ENCODE measurements at places on chromosomes 16 and 17.

DNA sequence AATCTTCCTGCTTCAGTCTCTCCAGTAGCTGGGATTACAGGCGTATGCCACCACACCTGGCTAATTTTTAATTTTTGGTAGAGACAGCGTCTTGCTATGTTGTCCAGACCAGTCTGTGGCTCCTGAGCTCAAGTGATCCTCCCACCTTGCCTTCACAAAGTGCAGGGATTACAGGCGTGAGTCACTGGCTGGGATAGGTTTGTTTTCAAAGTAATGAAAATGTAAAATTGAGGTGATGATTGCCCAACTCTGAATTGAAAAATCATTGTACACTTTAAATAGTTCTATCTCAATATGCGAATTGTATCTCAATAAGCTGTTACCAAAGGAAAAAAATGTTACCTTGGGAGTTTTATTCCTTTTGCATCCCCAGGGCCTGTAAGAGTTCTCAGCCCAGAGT is 1.2 kb upstream of the AMFR start:
- DNase-seq, result no peak

GRCh38 chr17:38751144-38751807 is 1.3 kb upstream of the PSMB3 start:
- DNase-seq, result peak; percentile 6

DNA sequence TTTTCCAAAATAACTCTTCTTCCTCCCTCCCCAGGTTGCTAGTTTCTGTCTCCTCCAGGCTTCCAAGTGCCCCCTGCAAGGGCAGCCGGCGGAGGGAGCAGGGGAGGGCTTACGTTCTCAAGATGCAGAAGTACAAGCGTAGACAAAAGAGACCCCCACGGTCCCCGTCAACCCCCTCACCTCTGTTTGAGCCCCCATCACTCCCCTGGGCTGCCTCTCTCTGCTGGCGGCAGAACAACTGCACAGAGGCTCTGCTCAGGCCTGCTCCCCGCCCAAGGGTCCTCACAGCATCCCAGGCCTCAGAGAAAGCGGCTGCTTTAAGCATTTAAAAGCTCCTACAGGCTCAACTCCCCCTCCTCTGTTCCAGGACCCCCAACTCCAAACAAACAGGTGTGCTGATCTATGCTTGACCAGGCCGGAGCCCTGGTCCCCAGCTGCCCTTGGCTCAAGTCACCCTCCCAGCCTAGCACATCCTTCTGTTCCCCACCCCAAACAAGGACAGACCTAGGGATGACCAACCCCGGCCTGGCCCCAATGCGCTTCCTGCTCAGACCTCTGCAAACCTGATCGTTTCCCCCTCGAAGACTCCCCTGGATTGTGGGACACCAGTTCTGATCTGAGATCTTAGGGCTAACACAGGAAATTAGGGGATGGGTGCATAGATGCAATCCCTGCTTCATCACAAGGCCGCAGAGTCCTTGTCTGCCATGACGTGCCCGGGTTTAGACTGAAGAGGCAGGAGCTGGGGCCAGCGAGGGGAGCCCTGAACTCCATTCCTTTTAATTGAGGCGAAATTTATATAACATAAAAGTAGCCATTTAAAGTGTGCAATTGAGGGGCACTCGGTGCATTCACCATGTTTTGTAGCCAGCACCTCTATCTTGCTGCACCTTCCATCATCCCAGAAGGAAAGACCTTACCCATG is 17.2 kb upstream of the RBFOX3 start:
- DNase-seq, result no peak

- DNase-seq, result no peak
Observed at GRCh38 chr16:2715519-2715918, 4.5 kb downstream of the PRSS27 start.

DNA sequence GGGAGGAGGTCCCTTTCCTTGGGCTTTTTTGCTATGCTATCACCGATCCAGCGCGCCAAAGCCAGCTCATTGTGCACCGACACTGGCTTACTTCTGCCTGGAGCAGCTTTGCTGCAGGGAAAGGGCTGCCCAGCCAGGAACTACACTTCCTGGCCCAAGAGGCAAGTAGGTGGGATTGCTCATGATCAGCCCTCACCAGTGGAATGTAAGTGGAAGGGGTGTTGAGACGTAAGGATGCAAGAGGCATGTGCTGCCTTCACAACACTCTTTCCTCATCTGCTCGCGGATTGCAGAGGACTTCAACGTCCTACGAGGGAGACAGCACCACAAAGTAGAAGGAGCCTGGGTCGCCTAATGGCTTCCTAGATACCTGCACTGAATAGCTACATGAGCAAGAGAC is 104.3 kb upstream of the FOXF1 start:
- no peak for DNase-seq

DNA sequence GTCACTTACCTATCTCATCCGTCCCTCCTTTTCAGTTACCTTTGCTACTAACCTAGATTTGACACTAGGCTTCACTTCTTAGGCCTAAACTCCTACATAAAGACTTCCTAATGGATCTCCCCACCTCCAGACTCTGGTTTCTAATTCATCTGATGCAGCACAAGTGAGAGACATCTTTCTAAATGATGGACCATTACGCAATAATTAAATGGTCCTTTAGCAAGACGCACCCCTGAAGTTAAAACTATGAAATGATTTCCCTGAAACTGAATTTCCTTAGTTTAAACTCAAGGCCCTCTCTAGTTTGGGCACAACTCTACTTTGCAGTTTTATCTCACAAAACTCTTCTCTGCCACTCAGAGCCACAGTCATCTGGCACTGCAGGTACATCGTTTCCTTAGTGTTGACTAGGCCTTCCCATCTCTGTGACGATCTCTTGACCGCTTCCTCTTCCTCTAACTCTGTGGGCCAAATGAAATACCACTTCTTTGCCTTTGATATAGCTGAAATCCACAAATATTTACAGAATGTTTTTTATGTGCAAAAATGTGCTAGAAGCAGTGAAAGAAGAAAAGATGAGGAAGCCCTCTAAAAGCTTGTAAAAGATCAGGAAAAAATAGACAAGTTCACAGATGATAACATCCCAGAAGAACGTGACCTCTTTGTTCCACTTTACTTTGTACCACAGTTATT is 3.3 kb downstream of the SYNRG start:
- DNase-seq, result no peak

GRCh38 chr16:7545251-7545650 is 212.6 kb downstream of the RBFOX1 start:
- no peak for DNase-seq

GRCh38 chr17:74922694-74923537 is at the start of gene USH1G:
Gene USH1G (minus strand): TSS chr17:74923255. CDS start chr17:74923073, 182 bp downstream.
- no peak for DNase-seq
